SHP77 (cell line): ENCODE measurements at places on chromosomes 16 and 17.
A peak's percentile ranks its signal among the peaks of the same experiment; 100 is the strongest.

DNA sequence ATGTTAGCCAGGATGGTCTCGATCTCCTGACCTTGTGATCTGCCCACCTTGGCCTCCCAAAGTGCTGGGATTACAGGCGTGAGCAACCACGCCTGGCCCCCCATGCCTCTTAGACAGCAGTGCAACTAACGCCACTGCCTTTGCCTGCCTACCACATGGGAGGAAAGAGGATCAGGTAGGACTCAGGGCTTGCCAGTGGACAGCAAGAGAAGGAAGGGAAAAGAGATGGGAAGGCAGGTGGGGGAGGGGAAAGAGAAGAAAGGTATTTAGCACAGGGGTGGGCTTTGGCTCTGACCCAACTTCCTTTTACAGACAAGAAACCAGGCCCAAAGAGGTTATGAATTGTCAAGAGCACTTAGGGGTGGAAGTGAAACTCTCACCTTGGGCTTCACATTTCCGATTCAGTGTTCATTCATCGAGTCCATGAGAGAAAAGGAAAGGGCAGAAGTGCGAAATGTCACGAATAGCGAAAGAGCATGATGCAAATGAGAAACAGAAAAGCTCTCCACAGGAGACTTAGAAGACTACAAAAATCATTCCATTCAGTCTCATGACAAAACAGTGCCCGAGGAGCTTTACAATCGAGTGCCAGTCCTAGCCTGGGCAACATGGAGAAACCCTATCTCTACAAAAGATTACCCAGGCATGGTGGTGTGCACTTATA, 36.4 kb downstream of the CDK5R1 start:
- no peak for DNase-seq

DNA sequence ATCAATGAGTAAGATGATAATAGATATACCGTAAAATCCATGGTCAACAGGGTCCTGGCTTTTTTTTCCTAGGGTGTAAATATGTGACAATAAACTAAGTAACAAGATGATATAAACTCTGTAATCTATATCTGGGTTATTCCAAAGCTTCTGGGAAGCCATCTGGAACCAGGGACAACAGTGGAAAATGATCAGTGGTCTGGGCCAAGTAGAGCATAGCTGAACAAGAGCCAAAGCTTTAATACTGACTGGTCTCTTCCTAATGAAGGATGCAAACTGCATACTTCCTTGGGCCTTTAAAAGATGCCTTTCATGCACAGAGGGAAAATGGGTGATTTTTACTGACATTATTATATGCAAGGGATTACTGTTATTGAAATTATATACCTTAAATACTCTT, 8.9 kb downstream of the CA10 start:
- no peak for DNase-seq

DNA sequence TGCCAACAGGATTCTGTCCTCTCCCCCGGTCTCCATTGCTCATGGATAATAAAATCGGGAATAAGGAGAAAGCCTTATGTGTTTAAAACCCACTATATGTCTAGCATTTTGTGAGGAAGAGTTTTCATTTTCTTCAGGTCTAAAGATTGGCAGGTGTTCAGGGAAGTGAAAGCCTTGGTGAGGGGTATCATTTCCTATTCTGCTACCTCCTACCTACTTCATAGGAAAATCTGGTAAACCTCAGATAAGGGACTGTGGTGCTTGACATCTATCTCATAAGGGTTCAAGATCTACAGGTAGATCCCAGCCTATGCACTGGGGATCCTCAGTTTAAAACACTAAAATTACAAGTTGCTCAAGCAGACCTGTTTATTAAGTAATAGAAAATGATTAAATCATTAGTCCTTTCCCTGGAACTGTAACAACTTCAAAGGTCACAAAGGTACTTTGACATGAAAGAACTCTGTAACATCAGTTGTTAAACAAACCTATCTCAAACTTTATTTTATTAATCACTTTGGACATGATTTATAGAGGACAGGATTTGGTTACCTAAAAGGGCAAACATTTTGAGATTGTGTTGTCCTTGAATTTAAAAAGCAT, 6.5 kb downstream of the MOSMO start:
- DNase-seq, result no peak

DNA sequence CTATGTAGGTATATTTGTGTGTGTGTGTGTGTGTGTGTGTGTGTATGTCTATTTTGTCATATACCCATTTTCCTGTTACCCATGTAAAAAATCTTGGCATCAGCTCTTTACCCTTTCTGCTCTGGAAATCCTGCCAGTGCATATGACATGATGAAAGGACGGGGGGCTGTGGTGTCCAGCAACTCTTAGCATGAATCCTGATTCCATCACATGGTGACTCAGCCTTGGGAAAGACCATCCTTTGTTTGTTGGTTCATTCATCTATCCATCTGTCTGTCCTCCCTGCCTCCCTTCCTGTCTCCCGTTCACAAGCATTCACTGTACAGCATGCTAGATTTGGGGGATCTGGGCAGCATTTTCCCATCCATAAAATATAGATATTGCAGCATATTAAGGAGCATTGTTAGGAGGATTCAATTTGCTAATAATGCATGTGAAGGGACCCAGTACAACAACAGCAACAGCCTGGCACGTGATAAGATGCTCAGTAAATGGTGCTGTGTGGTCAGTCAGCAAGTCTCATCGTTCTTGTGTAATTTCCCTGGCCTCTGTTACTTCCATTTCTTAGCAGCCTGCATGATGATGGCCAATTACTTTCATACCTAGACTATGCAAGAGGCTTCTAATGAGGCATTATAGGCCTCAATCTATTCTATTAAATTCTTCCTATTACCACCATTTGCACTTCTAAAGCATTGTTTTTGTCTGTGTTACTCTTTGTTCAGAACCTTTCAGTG, 191.0 kb downstream of the PRKCA start:
- DNase-seq, result no peak

- peak; percentile 36 for DNase-seq
These were observed 4.7 kb upstream of the FSCN2 start for GRCh38 chr17:81523402-81524038.

DNA sequence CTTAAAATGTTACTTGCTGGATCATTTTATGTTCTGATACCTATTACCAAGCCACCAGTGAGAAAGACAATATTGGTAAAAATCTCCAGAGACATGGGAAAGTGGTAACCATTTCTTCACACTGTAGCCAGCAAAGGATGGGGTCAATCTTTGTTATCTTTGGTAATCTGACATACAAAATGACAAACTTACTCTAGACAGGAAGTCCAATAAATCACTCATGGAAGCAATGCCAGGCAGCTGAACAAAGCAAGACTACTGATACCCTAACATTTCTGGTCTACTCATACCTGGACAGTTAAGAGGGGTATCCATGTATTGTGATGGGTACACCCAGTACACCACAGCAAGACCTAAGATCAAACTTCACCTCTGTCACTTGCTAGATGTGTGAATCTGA, 19.0 kb downstream of the GRB2 start:
- DNase-seq, result no peak

- peak; percentile 75 for DNase-seq
These were observed 152.2 kb downstream of the SNX11 start for GRCh38 chr17:48259694-48260291.

DNA sequence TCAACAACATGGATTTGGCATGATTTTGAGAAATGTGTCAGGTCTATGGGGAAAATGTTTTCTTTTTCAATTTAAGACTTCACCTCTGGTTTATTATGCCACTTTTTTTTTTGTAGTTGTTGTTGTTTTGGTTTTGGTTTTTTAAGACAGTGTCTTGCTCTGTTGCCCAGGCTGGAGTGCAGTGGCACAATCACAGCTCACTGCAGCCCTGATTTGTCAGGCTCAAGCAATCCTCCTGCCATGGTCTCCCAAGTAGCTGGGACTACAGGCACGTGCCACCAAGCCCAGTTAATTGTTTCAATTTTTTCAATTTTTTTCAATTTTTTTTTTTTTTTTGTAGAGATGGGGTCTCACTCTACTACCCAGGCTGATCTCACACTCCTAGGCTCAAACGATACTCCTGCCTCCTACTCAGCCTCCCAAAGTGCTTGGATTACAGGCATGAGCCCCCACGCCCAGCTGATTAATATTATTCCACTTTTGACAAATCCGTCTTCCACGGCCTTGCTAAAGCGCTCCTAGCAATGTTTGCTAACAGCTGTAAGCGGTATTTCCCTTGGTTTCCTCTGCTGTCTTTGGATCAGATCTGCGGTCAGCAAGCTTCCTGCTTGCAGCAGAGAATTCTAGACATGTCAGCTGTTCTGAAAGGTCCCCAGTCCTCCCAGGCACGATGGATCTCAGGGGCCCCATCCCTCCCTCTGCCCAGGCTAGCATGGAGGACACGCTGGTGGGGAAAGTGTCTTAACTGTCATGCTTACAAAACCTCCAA, 7.0 kb upstream of the MILR1 start:
- no peak for DNase-seq

GRCh38 chr17:63387656-63388340, 58.3 kb downstream of the CYB561 start:
- DNase-seq, result no peak
